ENCODE measurements at places on chromosomes 3 and 15. TPM values are rescaled to one million over a fixed set of nuclear protein-coding genes. Genes with fewer than 3 reads are reported as not detected.

GRCh38 chr3:143895805-143896204 is 47.5 kb upstream of the SLC9A9 start:
- no peak overlapping the region for H3K27ac ChIP-seq
- no peak for DNase-seq
- H3K36me3 ChIP-seq = no peaks in the 10 kb centered on the region
- no peaks in the 10 kb centered on the region for H3K27me3 ChIP-seq
- no peak overlapping the region for H3K4me3 ChIP-seq
- H3K4me1 ChIP-seq = no peaks in the 10 kb centered on the region

DNA sequence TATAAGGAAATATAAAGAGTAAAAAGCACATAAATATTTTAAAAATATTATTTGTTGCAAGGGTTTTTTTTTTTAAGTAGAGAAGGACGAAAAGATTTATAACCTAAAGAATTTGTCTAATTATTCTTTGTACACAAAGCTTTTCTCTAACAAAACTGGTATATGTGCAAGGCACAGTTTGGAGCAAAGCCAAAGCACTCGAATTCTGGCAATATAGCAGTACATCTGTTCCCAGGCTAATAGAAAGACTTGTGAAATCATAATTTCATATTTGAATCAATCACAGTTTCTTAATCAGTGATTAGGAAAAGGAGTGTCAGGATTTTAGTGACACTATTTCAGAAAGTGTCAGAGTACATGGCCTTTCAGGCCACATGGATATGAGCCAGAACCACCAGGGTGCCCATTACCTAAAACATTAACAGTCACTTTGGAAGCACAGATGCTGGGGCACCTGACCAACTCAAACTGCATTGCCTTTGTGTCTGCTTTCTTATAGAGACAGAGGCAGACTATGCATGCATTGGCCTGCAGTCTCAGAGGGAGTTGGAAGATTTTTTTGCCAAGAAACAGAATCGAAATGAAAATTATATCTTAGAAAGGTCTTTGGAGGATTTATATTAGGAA is 651.8 kb upstream of the SGO1 start:
- H3K27me3 ChIP-seq = no peaks in the 10 kb centered on the region
- no peaks in the 10 kb centered on the region for H3K4me1 ChIP-seq
- no peak for DNase-seq
- no peak overlapping the region for H3K27ac ChIP-seq

DNA sequence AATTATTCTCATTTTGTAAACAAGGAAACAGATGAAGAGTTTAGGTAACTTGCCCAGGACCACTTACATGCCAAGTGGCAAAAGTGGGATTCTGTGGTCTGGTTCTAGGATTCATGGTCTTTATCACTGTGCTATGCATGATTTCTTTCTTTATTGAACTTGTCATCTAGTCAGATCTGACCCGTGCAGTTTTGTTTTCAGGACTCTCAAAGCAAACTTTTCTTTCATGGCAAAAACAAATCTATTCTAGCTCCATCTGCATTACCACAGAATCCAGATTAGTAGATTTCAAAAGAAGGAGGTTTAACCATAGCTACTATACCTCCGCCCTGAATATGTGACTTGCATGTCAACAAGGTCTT is 404.4 kb downstream of the PTPRG start:
- no peak for DNase-seq
- H3K4me3 ChIP-seq = no peak overlapping the region
- no peaks in the 10 kb centered on the region for H3K36me3 ChIP-seq
- H3K27ac ChIP-seq = no peak overlapping the region
- H3K4me1 ChIP-seq = no peaks in the 10 kb centered on the region

Gene PLSCR2
- 0.79 TPM for polyA plus RNA-seq

Gene WDR93
- 0.30 TPM for polyA plus RNA-seq

Gene LCTL
- polyA plus RNA-seq = 0.34 TPM

Measured in large intestine (tissue), 12 donors.